ENCODE measurements at places on chromosomes 5 and 9.

GRCh38 chr9:2597483-2597882 lies 24.1 kb upstream of the VLDLR start:
- DNase-seq = peak; percentile 24

DNA sequence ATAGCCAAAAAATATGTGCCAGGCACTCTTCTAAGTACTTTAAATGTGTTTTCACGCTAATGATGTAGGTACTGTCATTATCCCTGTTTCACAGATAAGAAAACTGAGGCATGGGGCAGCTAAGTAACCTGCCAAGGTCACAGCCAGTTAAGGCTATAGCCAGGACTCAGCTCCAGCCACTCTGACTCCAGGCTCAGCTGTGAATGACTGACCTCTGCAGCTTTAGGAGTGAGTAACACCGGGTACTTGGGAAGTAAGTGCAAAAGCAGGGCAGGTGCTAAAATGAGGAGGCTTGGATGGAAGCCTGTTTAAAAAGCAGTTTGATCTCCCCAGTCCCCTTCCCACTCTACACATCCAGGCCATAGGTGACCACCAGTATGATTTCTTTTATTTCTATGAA lies 10.6 kb upstream of the SHC3 start:
- DNase-seq = no peak

DNA sequence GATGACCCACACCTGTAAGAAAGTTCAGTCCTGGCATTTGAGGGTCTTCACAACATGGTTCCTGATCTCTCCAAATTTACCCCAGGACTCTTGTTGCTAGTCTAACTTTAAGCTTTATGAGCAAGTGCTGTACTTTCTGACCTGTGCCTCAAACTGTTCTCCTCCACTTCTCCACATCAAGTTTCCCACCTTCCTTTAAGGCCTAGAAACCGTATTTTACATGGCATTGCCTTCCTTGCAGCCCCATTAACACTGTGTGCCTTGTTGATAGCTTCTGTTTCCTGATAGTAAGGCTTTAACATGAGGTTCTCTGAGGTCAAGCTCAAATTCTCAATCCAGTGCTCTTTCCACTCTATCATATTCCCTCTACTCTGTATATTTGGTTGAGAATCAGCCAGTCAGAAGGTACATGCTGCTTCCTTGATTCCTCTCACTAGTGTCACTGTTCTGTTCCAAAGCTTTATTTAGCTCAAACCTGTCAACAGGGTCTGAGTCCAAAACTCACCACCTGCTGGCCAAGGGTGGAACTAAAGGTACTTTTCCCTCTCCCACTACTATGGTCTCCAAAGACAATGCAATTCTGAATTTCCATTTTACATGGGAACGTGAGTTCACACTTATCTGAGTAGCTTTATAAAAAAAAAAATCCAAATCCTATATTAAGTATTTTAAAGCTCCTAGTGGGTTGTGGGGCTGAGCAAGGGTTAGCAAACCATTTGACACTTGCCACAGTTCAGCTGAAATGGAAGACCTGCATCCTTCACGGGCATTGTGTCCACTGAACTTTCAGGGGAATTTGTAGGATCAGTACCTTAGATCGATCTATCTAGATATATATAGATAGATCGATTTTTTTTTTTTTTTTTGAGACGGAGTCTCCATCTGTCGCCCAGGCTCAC lies 21.1 kb downstream of the VCP start:
- peak; percentile 2 for DNase-seq

GRCh38 chr9:124242331-124243194 lies 15.2 kb upstream of the NEK6 start:
- DNase-seq = no peak

DNA sequence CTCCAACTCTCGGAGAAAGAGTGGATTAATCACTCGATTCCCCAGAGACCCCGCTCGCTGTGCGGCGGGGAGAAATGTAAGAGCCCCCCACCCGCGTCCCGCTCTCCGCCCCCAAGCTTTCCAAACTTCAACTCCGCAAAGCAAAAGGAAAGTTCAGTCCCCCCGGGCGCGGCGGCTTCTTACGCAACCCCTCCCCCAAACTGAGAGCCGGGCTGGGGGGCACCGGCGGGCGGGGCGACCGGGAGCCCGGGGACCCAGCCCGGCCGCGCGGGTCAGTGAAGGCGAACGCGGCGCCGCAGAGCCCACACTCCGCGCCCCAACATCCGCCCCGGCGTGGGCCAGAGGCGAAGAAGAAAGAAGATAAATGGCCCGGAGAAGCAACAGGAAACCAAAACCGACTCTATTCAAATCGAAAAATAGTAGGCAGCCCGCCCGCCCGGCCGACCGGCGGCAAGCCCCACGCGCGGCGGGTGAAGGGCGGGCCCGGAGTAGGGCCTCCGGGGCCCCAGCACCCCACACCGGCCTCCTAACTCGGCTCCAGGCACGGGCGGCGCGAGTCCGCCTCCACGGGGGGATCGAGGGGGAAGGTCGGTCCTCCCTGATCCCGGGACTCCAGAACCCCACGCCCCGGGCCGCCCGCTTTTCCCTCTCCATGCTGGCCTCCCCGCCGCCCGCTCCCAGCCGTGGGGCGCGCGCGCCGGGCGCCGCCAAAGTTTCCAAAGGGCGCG lies 720 bp downstream of the NOTCH1 start:
- no peak for DNase-seq

DNA sequence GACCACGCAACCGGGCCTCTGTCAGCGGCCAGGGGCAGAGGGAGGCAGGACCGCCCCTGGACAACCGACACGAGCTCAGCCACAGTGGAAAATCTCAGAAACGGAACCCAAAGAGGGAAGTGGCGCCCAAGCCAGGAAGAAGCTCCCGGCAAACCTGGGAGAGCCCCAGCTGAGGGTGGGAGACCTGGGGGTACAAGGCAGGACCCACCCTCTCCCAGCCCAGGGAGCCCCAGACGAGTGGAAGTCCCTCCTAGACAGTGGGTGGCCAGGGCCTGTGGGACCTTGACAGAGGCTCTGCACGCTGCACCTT lies 3.0 kb downstream of the SLC12A7 start:
- no peak for DNase-seq

DNA sequence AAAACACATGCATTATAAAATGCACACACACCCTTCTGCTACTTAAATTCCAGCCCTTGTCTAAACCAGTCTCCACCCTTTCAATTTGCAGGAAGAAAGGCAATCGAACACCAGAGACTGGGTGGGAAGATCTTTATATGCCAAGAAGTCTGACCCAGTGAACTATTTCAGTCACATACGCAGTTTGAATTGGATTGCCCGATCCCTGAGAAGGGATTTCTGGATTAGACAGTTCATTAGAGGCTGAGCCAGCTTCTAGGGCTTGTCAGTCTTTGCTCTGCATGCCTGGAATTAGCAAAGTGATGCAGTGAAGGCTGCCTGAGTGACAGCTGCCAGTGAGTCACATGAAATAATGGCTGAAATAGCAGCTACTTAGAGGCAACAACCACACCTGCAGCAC lies 159.9 kb downstream of the PPP2R2B start:
- DNase-seq = no peak

GRCh38 chr9:35688558-35689541 lies 875 bp downstream of the TPM2 start:
- DNase-seq = no peak

DNA sequence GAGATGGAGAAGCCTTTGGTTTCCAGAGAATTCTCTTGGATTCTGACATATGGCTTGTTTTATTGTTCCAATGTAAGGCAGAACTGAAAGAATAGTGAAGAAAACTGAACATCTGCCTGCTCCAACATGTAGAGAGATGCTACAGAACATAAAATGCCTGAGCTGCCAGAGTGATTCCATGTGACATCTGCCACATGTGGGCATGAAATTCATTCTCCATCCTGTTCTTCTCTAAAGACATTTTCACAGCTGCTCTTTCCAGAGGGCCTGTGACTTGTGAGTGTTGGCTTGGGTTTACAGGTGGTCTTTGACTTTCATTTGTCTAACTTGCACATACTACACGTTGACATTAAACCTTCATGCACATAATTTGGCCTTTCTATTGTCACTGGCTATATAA lies 33.7 kb upstream of the TXN start:
- DNase-seq = no peak

DNA sequence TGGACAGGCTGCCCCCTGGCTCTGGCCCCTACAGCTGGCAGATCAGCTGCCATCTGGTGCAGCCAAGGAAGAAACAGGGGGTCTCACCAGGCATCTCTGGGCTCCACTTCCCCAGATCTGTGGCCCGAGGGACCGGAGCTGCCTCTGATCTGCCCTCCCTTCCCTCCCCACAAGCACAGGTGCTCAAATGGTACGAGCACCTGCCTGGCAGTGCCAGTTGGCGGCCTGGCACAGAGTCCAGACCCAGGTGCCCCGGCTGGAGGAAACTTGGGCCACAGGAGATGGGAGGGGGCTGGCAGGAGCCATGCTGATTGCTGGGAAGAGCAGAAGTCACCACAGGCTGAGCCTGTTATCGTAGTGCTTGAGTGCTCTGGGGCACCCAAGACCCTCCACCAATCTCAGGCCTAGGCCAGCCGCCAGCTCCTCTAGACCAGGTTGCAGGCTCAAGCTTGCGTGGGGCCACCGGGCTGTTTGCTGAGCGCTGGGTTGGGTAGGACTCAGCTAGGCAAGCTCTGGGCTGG lies 5.0 kb upstream of the CAMK2A start:
- no peak for DNase-seq

DNA sequence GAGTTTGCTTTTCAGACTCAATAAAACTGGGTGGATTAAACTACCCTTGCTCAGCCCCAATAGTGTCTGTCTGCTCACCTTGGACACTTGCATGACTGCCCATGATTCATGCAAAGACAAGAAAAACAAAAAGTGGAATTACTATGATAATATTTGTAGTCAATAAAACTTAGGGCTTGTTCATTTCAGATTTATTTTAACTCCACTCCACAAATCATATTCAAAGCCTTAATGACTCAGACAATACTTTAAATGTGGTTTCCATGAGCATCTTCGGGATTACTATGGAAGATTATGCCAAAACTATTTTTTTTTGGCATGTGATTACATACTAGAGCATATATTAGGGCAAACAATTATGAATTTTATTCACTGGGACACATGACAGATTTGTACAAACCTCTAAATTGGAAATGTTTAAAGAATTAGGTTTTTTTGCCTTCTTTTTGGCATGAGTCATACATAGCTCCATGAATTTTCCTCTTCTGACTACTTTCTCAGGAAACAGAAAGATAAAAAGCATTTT lies 468.9 kb downstream of the ACTL7B start:
- no peak for DNase-seq

DNA sequence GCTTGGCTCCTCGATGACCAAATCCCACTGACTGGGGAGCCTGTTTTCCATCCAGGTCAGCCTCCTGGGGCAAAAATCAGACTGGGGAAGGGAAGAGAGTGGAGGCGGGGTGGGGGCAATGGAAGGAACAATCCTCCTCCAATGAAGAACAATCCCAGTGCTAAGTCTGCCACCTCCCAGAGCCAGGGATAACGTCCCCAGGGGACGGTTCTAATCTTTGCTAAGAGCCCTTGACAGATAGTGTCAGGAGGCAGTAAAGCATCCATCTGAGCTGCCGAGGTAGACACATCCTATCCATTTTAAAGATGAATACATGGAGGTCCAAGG lies 298.5 kb upstream of the MSX2 start:
- no peak for DNase-seq

DNA sequence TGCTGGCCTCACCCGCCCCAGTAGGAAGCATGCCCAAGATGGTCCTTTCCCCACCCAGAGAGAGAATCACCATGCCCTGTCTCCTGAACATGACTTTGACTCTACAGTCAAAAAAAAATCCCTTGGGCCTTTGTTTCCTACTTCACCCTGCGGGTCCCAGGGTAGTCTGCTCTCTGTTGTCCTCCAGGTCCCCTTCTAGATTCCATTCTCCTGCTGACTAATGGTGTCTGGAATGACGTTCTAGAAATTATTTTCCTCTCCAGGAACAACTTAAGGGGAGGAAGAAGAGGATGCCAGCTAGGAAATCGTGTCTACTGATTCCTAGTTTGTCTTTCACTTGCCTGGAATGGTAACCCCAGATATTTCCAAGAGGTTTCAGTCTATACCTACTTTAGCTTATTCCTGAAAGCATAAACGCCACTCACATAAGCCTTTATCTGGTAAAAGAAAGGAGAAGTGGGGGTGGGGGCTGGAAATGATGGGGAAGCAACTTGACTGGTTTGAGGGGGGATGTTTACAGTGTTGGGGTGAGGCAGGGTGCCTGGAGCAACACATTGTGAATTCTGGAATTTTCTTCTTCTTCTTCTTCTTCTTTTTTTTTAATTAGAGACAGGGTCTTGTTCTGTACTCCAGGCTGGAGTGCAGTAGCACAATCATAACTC lies 93.9 kb downstream of the SNX18 start:
- no peak for DNase-seq

DNA sequence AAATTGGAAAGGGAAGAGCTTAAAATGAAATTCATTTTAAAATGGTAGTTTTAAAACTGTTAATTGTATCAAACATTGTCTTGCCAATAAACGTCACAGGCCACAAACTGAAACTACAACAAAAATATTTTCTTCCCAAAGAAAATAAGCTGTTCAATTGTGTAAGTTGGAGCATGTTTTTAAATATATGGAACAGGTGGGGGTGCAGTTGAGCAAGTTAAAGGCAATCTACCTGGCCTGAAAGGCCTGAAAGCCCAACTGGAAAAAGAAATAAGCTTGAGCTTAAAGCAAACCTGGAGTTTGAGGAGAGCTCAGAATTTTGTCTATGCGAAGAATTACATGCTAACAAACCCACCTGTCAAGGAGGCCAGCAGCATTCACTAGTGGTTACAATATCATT lies 439.5 kb downstream of the ACTL7B start:
- DNase-seq = no peak

- DNase-seq = peak; percentile 88
These were observed 107.5 kb downstream of the CDH18 start for GRCh38 chr5:19880458-19880857.

GRCh38 chr5:155729684-155730059 lies 597.3 kb upstream of the SGCD start:
- no peak for DNase-seq
